ENCODE measurements at places on chromosomes 3 and 15.

GRCh38 chr3:103440539-103441203 is 1005.9 kb downstream of the ZPLD1 start:
- no peak for DNase-seq

GRCh38 chr3:157159037-157159761 is 748 bp downstream of the CCNL1 start:
- DNase-seq: peak; percentile 77

GRCh38 chr3:30314757-30315325 is 291.6 kb upstream of the TGFBR2 start:
- no peak for DNase-seq

DNA sequence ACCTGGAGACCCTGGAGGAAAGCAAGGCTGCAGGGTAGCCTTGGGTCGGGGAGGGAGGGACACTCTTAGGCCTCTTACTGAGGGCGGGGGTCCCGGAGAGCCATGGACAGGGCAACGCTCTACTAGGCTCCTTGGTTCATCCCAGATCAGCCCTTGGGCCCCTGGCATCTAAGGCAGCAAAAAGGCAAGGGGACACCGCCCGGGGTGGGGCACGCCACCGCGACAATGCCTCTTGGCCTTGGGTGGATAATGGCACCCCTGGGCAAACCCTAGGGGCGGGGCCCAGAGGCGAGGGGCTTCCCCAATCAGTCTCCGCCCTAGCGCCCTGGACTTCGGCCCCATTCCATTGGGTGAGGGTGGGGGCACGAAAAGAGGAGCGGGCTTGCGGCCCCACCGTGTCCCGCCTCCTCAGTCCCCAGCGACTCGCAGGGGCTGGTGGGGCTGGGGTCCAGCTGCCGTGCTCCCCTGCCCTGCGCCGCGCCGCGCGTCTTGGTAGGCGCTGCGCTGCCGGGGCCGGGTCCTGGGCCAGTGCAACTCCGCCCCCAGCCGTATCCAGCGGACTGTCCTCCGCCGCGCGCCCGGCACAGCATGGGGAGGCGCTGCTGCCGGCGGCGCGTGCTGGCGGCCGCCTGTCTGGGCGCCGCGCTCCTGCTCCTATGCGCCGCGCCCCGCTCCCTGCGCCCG is at the start of gene CHST13:
CHST13 (plus strand) TSS at position 411 of the 684 bp plus-strand sequence; CDS start at position 589, 178 bp downstream.
- DNase-seq: no peak

GRCh38 chr3:32455609-32456428 is 46.8 kb downstream of the CMTM6 start:
- no peak for DNase-seq

- no peak for DNase-seq
Measured at GRCh38 chr15:40764629-40765103, 798 bp downstream of the GCHFR start.

GRCh38 chr15:63595688-63596087 is 1.5 kb upstream of the FBXL22 start:
- DNase-seq: no peak

- DNase-seq: no peak
Measured at GRCh38 chr15:89673165-89673512, 6.0 kb downstream of the PLIN1 start.

All from NCI-H2081 treated with DMSO at 0.1 percent for 48 hours (cell line).